ENCODE measurements at places on chromosomes 7 and 10.

DNA sequence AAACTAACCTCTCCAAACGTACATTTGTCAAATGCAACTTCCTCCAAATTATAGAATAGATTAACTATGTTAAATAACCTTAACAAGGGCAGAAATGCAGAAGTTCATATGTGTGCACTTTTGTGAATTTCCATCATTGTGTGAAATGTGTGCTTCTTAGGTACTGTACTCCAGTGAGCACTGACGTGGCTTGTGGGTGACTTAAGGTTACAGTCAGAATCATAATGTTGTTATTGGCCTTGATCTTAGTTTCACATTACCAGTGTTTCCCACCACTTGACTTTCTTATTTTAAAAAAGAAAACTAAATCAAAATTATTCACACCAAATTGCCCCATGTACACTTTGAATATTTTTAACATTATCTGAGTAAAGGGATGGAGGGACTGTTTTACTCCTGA is 155.1 kb upstream of the FZD8 start:
- DNase-seq: no peak

DNA sequence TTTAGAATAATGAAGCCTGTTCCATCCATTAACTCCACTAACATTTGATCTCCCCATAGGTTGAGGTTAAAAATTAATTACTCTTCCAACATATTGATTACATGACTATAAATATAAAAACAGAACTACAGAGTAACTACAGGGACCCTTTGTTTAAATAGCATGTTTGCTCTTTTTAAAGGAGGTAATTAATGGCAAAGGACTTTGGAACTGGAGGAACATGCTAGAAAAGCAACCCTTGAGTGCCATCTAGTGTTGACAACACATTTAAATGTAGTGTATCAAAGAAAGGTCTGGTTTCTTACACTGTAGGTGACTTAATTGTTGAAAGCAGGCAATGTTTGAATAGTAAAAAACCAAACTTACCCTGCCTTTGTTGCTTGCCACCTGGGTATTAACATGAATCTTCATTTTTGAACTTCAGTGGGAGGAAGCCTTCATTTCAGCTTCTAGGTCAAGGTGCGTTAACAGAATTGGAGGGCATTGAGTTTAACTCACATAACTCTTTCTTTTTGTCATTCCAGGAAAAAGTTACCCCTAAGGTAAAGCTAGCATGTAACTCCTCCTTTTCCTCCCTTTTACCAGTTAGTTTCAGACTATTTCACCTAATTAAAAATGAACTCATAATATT is 52.6 kb upstream of the CAPZA2 start:
- DNase-seq: peak; percentile 65

DNA sequence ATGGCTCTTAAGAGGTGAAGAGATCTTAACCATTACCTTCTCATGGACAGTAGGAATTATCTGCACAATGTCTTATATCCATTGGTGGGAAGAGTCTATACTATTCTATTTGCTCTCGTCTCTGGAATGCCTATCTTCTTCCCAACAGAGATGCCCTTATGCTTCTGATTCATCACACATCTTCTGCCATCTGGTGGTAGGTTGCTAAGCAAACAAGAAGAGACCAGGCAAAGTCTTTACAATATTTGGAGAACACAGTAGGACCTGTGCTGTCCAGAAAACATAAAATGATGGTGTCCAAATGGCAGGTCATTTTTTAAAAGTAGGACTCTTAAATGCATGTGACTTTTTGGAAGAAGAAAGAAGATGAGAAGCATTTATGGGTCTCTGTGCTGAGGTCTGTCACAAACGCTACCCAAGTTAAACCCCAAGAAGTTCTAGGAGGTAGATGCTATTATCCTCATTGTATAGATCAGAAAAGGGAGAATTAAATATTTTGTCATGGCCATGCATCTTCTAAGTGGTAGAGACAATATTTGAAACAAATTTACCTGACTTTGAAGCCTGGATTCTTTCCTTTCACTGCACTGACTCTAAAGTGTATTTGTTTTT is 67.8 kb upstream of the NXPH1 start:
- DNase-seq: no peak

GRCh38 chr7:39605087-39605486 is 18.3 kb upstream of the RALA start:
- no peak for DNase-seq

All from B cell (primary cell).